AG10803 (cell line): ENCODE measurements at places on chromosomes 13 and 19.

GRCh38 chr19:13669780-13670355 is 94.5 kb upstream of the MRI1 start:
- DNase-seq = no peak

DNA sequence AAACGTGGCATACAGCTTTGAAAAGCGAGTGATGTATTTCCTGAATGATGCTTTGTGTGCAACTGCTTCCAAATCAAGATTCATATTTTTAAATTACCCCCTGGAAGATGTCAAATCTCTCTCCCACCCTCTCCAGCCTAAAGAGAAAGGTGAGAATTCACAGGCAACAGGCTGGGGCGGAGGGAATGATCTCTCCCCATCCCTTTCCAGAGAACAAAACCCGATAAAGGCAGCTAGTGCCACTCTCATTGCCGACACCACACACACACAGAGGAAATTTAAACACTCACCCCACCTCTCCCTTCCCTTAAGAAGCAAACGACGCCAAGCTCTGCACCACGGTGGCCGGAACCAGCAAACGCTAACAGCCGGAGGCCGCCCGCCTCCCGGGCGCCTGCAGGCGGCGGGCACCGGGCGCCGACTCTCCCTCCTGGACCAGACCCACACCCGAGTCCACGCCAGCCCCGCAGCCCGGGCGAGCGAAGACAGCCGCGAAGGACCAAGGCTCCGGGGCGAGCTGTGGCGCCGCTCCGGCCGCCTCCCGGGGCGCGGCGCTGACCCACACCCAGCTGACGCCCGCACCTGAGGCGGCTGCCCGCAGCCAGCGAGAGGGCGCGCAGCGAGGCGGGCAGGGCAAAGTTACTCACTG is 477 bp downstream of the LNX2 start:
- DNase-seq = peak; percentile 25

GRCh38 chr13:106187501-106188095 is 347.9 kb downstream of the EFNB2 start:
- DNase-seq = no peak

GRCh38 chr19:35780058-35780457 is 4.7 kb downstream of the ARHGAP33 start:
- DNase-seq = no peak

GRCh38 chr19:11383706-11384048 is 437 bp downstream of the EPOR start:
- no peak for DNase-seq

- no peak for DNase-seq
Measured at GRCh38 chr19:10421240-10422045, 1.1 kb downstream of the PDE4A start.

GRCh38 chr19:46131485-46132143 is 7.1 kb upstream of the IGFL3 start:
- DNase-seq = no peak

DNA sequence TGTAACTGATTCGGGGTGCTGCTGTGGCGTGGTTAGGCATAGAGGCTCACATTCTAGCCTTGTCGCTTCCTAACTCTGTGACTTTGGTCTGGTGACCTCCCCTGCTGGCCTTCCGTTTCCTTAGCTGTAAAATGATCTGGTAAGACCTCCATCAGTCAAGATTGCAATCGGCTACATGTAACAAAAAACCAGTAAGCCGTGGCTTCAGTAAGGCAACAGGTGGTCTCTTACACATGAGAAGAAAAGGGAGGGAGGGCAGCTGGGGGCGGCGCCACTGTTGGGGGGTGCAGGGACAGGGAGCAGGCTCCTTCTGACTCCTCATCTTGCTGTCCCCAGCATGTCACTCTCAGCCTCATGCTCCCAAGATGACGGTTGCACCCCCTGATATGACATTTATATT is 148.0 kb downstream of the SIPA1L3 start:
- no peak for DNase-seq
